HFFc6 (cell line): ENCODE measurements at places on chromosomes 3 and 15.

DNA sequence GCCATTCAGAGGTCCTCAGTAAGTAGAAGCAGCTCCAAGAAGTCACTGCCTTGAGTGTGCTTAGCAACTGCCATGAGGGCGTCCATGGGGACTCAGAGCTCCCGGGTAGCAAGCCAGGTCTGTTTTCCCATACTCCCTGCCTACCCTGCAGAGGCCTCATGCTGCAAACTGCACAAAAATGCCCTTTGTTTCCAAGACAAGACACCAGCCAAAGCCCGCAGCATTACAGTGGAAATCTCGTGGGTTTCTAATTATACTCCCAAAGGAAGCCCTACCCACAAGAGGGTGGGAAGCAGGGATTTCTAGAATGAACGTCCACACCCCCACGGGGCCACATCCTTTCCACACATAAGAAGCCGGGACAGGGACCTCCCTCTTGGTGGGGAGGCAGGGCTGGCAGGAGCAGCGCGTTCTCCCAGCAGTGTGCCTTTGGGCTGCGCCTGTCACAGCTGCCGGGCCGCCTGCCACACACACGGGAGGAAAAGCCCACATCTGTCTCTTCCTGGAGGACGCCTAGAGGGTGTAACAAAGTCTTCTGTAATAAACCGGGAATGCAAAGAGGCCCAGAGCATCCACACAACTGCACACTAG lies 31.1 kb downstream of the FAM174B start:
- no peak for DNase-seq

GRCh38 chr15:82108489-82109078 lies 62.8 kb upstream of the MEX3B start:
- DNase-seq, result peak; percentile 39

DNA sequence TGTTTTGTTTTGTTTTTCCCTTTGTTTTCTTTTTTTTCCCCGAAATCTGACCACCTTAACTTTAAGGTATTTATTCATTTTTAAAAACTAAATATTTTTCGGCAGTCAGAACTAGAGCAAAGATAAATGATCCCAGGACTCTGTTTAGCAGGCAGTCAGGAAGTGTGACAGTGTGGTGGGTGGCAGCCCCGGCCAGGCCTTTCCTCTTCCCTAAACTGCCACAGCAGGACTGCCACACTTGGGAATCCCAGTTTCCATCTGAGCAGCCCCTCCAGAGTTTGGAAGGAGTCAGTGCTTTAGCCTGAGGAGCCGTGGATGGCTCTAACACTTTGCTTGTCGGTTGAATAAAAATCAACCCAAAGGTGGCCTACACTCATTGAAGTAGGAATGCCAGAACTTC lies 6.9 kb downstream of the CCRL2 start:
- no peak for DNase-seq

GRCh38 chr3:32334675-32335074 lies 57.0 kb upstream of the CMTM7 start:
- no peak for DNase-seq

GRCh38 chr3:101279765-101280385 lies 40.5 kb downstream of the IMPG2 start:
- no peak for DNase-seq
